ENCODE measurements at places on chromosomes 1 and 21.

- DNase-seq: no peak
These were observed 45.4 kb downstream of the SELENOF start for GRCh38 chr1:86868477-86868876.

DNA sequence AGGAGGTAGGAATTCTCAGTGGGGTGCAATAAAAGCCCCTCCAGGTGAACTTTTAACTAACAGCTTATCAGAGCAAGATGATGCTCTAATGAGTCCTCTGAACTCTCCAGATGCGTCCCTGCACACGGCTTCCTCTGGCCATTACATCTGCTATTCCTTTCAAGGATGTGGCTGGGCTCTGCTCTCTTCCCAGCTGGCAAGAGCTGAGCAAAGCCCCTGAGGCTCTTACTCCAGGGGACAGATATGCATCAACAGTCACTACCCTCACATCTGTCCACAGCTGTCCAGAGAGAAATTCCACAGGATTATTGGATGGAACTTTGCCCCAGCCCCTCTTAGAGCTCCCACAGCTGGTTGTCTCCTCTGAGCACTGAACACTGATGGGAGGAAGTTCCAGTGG is 267.8 kb downstream of the C1orf94 start:
- peak; percentile 7 for DNase-seq

DNA sequence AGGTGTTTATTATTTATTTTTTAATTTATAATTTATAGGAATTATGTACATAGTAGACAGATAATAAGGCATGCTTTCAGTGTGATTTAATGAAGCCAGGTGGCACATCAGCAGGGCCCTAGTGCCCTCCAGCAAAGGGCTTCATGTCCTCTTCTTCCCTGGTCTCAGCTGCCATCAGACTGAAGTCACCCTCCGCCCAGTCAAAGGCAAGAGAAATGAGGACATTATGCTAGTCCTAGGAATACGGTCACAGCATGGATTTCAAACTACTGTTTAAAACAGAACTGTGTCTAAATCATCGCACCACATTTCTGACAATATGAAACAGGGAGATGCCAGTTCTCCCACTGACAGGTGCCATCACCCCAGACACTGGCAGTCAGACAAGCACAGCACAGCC is 168.1 kb downstream of the SEC16B start:
- no peak for DNase-seq

GRCh38 chr21:45979651-45980050 is 1.9 kb upstream of the COL6A1 start:
- no peak for DNase-seq

GRCh38 chr1:12594966-12595756 is 22.8 kb downstream of the DHRS3 start:
- DNase-seq: peak; percentile 66
